ENCODE measurements at places on chromosomes 3 and 15.

DNA sequence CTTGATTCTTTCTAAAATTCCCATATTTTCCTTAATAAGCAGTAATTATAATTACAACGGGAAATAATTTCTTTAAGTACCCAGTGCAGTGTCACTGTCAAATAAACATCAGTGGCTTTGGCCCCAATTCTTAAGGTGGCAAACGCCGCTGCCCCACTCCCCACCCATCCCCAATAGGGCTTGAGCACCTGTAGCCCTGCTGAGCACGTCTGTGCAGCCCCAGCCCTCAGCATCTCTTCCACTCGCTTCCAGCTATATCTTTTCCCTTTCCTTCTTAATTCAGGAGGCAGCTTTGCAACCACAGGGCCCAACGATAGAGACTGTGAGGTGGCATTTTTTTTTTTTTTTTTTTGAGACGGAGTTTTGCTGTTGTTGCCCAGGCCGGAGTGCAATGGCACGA is 9.0 kb downstream of the PPM1M start:
- no peak for DNase-seq

DNA sequence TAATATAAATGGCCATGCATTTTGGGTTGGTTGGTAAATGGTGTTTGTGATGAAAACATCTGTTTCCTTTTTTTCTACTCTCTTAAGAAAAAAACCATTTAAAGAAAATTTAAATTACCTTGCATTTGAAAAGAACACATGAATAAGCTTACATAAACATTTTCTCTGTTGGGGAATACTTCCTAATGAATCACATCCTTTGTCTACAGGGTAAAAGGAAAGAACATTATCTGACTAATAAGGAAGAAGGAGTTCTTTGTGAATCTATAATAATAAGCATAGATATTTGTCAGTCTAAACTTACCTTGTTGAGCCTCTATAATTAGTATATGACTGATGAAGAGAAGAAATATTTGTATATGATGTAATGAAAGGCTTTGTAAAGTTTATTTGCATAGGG is 254.1 kb upstream of the ZNF717 start:
- DNase-seq: peak; percentile 46

- no peak for DNase-seq
Observed at GRCh38 chr3:32352563-32352962, 39.1 kb upstream of the CMTM7 start.

DNA sequence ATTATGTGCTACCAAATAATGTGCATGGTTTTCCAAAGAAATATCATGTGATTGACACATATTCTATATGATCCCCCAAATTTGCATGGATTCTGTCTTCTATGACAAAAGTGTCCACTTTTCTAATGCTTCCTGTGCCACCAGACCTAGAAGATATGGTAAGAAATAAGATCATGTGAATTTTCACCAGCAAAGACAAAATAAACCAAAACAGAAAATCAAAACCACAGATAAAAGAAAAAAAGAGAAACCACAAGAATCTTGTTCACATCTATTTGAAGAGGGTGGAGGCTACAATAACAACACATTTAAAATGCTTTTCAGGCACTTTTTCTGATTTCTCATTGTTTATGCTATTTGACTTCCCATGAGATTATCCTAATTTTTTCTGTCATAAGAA is 303.4 kb downstream of the DIPK2A start:
- DNase-seq: peak; percentile 8

- no peak for DNase-seq
Observed at GRCh38 chr15:29813009-29813408, 9.3 kb downstream of the TJP1 start.

DNA sequence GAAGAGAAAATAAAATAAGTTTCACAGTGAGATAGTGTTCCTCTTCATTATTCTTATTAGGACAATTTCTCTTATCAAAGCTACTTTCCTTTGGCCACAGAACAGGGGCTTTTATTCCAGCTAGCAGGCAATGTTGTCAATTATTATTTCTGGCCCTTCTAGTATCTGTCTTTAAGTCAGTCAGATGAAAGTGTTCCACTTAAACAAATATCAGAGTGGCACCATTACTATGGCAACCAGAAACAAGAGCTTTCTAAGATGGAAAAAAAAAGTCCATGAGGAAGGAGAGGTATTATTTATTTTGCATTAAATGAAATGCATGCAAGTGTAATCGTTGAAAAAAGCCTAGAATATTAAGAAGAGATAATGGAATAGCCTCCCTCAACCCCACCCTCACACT is 426.4 kb downstream of the TUSC7 start:
- no peak for DNase-seq

- no peak for DNase-seq
Observed at GRCh38 chr3:52429031-52429430, 15.9 kb downstream of the SEMA3G start.

- no peak for DNase-seq
Observed at GRCh38 chr15:48433226-48433886, 102.1 kb downstream of the DUT start.

DNA sequence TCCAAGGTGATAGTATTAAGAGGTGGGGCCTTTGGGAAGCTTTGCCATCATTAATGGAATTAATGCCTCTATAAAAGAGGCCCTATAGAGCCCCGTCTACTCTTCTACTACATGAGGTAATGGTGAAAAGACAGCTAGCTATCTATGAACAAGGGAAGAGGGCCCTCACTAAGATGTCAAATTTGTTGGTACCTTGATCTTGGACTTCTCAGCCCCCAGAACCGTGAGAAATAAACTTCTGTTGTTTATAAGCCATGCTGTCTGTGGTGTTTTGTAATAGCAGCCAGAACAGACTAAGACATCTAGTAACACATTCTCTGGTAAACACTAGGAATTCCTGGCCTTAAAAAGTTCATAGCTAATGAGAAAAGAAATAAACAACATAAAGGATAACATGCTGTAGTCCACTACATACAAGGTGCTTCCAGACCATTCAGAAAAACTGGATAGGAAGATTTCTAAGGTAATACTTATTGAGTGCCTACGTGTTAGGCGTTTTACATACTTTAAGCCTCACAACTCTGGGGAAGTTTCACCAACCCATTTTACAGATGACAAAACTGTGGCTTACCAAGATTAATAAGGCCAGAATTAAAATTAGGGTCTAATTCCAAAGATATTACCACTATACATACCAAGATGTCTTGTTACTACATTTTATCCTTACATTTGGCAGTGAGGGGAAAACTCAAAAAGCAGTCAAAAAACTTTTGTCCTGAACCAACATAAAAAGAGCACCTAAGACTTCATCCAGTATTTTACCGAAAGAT is 3.2 kb downstream of the UBE3A start:
- DNase-seq: peak; percentile 22

DNA sequence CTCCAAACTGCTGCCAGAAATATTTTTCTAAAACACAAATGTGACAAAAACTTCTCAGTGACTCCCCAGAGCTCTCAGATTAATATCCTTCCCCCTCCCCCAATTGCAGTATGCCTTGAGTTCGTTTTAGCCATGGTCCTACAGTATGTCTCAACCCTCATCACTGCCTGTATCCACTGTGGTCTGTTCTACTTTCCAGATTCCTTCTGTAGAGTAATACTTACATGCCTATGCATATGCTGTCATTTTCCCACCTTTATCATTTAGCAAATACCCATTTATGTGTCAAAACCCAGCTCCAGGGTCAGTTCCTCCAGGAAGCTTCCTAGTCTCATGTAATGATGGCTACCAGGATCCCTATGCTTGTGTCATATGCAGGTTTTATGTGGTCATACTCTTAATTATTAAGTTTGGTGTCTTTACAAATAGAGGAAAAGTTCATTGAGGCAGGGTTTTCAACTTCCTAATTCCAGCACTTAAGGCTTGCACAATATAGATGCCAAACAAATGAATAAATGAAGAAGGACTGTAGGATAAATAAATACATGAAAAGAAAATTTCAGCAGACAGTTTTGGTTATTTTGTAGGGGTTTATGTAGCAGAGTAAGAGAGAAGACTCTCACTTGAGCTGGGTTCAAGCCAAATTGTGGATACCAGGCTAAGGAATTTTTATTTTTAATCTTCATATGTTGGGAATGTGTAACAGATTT is 170.8 kb downstream of the ALCAM start:
- peak; percentile 39 for DNase-seq

GRCh38 chr15:85767785-85768529 is 26.8 kb downstream of the KLHL25 start:
- no peak for DNase-seq

- peak; percentile 24 for DNase-seq
Observed at GRCh38 chr3:177150218-177150916, 46.9 kb downstream of the TBL1XR1 start.

GRCh38 chr15:56906766-56907165 is 11.7 kb upstream of the TCF12 start:
- DNase-seq: no peak

- DNase-seq: peak; percentile 68
Observed at GRCh38 chr3:58630076-58630709, 36.4 kb downstream of the FAM3D start.

- peak; percentile 77 for DNase-seq
Observed at GRCh38 chr15:57505949-57506391, 85.7 kb upstream of the MYZAP start.

- DNase-seq: no peak
Observed at GRCh38 chr3:120156699-120157098, 62.5 kb upstream of the GSK3B start.

DNA sequence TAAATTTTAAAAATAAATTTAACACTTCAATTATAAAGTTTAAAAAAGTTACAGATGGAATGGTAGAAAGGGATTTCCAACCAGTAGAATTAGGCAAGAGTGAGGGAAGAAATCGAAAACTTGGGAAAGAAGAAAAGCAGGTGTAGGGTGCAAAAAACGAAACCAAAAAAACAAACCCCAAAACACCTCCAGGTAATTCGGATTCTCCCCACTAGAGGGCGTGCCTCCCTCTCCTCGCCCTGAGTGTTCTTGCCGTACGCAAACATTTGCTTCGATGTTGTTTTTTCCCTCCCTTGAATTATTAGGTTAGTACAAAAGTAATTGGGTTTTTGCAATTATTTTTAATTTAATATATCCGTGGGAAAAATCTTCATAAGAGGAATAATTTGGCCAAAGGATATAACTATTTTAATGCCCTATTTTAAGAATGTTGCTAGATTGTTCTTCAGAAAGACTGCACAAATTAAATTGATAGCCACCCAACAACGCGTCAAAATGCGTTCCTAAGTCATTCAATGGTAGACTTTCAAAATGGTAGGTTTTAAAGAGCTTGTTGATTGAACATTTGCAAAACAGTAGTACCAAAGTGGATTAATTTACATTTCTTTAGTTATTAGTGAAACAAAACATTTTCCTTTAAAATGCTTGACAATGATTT is 63.7 kb downstream of the SLC30A4 start:
- peak; percentile 51 for DNase-seq

- DNase-seq: peak; percentile 45
Observed at GRCh38 chr3:14957925-14958324, 10.5 kb downstream of the NR2C2 start.

- DNase-seq: no peak
Observed at GRCh38 chr15:78312536-78312935, 13.1 kb upstream of the SKIC8 start.

GRCh38 chr3:10023587-10024310 is 2.5 kb upstream of the FANCD2 start:
- DNase-seq: peak; percentile 88

GRCh38 chr3:93969443-93969842 is 4.3 kb downstream of the PROS1 start:
- peak; percentile 83 for DNase-seq

- no peak for DNase-seq
Observed at GRCh38 chr3:182970811-182971418, 9.4 kb downstream of the DCUN1D1 start.

DNA sequence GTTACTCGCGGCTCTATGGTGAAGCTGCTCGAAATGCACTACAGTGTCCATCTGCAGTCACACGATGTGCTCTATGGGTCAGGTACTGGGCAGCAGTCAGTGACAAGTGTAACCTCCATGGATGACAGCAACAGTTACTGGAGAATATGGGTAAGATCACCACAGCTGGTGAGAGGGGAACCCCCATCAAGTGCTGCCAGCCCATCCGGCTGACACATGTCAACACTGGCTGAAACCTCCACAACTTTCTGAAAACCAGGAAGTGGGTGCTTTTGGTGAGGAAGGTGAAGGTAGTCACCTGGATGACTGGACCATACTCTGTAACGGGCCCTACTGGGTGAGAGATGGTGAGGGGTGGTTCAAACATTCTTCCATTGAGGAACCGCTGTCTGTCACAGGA is 87.4 kb upstream of the C15orf39 start:
- DNase-seq: no peak

GRCh38 chr15:92385096-92385495 is 8.6 kb upstream of the ST8SIA2 start:
- no peak for DNase-seq

GRCh38 chr3:32129832-32130231 is 23.4 kb downstream of the GPD1L start:
- DNase-seq: no peak

DNA sequence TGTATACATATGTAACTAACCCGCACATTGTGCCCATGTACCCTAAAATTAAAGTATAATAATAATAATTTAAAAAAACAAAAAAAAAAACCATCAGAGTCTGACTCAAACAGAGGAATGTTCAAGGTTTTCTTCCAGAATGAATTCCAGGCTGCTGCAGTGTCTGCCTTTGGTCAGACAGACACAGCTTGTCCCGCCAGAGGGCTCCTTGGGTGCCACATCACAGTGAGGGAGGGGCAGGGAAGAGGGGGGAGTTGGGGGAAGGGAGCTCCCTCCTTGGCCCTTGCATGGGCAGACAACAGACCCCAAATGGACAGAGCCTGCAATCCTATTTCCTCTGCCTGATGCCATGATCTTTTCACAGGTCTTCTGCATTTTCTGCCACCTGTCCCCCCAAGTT is 36.5 kb downstream of the ITGB5 start:
- DNase-seq: peak; percentile 78

- peak; percentile 39 for DNase-seq
Observed at GRCh38 chr15:61227950-61228936, 859 bp downstream of the RORA start.

- no peak for DNase-seq
Observed at GRCh38 chr15:80518522-80518921, 114.3 kb downstream of the ARNT2 start.

DNA sequence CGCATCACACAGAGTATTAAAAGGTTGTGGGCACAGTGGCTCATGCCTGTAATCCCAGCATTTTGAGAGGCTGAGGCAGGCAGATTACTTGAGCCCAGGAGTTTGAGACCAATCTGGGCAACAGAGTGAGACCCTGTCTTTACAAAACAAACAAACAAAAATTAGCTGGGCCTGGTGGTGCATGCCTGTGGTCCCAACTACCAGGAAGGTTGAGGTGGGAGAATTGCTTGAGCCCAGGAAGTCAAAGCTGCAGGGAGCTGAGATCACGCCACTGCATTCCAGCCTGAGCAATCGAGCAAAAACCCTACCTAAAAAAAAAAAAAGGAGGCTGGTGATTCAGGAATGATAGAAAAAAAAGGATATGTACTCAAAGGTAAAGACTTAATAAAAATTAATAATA is 28.2 kb upstream of the ST6GAL1 start:
- DNase-seq: peak; percentile 86

DNA sequence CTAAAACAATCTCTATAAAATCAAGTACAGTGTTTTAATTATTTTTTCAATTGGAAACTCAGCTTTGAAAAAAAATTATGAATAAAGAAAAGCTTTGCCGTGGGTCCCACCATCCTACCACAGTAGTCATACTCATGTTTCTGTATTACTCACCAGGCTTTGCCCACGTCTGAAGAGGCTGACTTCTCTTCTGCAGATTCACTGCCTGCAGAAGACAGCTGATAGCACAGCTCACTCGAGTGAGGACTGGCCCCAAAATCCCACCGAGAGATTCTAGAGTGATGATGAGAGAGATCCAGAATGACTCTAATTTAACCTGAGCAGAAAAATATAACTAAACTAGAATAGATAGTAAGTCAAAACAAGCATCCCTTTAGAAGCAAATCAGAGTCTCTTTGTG is 11.9 kb downstream of the C2CD4B start:
- no peak for DNase-seq
